ENCODE measurements at places on chromosomes 7 and 10. TPM values are rescaled to one million over a fixed set of nuclear protein-coding genes. Genes with fewer than 3 reads are reported as not detected.

The NCF1 gene
- total RNA-seq = not detected

The GDF2 gene
- total RNA-seq = not detected

The NEBL gene
- 72.6 TPM for total RNA-seq

The SPDYE6 gene
- not detected for total RNA-seq

The HTR7 gene
- total RNA-seq = 16.3 TPM

The GRID1 gene
- 26.3 TPM for total RNA-seq

The PTN gene
- total RNA-seq = 140 TPM

The GIMAP1 gene
- 0.63 TPM for total RNA-seq

The C7orf57 gene
- total RNA-seq = 1.3 TPM

The MMD2 gene
- 2.2 TPM for total RNA-seq

The HTR5A gene
- total RNA-seq = 0.94 TPM

The GPR26 gene
- 2.8 TPM for total RNA-seq

The GLI3 gene
- 16.3 TPM for total RNA-seq

The CDH23 gene
- 7.2 TPM for total RNA-seq
